ENCODE measurements at places on chromosomes 12 and 14.

GRCh38 chr12:53096759-53097158 lies 708 bp upstream of the IGFBP6 start:
- no peak for DNase-seq

- no peak for DNase-seq
Measured at GRCh38 chr12:8596561-8596960, 16.1 kb downstream of the AICDA start.

GRCh38 chr12:58588770-58589169 lies 331.5 kb downstream of the LRIG3 start:
- no peak for DNase-seq

DNA sequence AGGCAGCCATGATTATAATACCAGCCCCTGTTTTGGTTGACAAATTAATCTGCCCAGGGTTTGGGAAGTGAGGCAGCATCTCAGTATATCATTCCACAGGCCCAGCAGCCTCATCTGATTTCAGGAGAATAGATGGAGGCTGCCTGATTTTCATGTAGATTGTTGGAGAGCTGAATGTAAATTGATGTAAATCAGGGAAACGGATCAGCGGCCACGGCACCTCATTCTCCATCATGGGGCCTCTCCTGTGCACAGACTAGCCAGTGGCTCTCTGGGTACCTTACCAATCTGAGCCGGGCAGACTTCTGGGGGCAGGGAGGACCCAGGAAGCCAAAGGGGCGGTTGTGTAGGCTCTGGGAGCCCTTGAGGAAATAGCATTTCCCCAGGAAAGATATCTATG lies 63.7 kb upstream of the GSC start:
- no peak for DNase-seq

DNA sequence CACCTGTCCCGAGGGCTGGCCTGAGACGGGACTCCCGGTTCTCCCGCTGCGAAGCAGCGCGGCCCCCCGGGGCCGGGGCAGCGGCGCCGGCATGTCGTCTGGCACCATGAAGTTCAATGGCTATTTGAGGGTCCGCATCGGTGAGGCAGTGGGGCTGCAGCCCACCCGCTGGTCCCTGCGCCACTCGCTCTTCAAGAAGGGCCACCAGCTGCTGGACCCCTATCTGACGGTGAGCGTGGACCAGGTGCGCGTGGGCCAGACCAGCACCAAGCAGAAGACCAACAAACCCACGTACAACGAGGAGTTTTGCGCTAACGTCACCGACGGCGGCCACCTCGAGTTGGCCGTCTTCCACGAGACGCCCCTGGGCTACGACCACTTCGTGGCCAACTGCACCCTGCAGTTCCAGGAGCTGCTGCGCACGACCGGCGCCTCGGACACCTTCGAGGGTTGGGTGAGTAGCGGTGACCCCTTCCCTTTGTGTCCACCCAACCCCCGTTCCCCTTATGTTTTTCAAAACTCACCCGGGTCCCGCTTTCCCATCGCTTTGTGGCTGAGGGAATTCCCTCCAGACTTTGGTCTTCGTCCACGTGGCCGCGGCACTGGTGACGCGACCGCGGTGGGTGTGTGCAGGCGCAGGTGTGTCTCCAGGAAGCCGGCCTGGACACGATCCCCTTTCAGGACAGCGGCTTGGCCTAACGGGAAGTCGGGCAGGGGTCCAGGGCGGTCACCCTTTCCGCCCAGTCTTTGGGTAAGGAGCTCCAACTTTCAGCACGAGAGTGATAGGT lies 826 bp downstream of the PRKCH start:
- peak; percentile 47 for DNase-seq

DNA sequence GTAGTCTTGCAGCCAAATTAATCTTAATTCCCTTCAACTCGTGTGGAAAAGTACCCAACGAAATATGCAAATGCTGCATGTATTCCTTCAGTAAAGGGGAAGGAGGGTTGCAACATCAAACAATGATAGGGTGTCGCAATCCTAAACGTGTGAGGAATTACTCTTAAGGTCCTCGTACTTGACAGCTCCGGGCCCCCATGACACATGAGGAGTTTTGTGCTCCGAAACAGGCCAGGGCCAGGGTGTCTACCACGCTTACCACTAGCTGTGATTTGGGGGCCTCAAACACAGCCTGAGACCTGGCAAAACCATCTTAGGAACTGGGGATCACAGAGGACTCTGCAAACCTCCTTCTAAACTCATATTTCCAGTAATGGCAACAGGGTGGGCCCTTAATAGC lies 20.4 kb downstream of the FOS start:
- DNase-seq, result no peak

- DNase-seq, result peak; percentile 42
Measured at GRCh38 chr14:70121521-70121920, 67.2 kb downstream of the SLC8A3 start.

GRCh38 chr14:51533160-51533559 lies 118.5 kb upstream of the FRMD6 start:
- DNase-seq, result no peak

DNA sequence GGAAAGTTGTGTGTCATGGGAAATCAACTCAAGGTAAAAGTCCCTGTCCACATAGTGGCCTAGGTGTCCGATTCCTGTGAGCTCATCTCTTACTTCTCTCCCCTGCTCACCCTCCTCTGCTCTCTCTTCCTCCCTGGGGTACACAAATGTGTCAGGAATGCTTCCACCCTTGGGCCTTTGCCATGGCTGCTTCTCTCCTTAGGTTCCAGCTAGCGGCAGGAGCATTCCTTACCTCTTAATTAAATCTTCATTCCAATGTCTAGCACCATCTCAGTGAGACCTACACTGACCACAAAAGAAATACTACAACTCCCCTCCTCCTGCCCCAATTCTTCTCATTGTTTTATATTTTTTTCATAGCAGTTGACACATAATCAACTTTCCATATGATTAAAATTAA lies 298.6 kb downstream of the PDZRN4 start:
- DNase-seq, result no peak

- DNase-seq, result peak; percentile 5
Measured at GRCh38 chr12:104057771-104058197, 6.5 kb upstream of the HCFC2 start.

DNA sequence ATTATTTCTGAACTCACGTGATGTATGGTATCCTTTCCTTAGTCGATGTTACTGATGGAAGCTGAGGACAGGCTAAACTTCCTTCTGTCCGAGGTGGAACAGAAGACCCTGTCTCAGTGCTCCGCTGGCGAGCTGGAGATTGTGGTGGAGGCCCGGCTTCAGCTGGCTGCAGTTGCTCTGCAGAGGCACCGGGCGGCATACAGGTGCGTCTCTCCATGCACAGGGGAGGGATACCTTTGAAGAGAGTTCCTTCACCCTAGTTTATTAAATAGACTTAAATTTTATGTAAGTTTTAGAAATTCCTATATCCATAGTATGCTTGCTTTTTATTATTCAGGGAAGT lies 186.7 kb upstream of the NEDD1 start:
- DNase-seq, result peak; percentile 87

DNA sequence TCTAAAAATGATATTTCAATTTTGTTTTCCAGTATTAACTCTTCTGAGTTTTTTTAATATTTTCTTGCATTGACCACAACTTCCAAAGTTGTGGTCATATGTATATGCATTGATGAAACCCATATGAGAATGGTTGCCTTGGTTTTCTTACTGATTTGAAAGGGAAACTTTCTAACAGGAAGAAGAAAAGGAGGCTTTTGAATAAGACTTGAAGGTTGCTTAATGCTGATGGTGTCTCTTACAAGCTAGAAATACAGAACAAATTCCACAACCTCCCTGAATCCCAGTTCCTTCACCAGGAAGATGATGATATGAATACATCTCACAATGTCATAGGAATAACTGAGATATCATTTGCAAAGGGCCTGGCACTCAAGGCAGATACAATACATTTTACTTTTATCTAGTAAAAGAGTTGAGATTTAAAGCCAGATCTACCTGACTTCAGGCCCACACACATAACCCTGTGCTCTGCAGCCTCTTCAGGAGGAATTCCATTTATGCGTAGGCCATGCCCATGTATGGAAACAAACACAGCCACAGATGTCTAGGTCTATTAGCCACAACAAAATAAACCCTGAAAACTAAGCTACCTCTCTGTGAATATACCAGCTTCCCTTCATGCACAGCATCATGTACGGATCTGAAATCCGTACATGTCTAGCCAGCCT lies 165.4 kb upstream of the PLEKHG7 start:
- no peak for DNase-seq

GRCh38 chr12:54628186-54628846 lies 6.4 kb downstream of the LACRT start:
- no peak for DNase-seq

DNA sequence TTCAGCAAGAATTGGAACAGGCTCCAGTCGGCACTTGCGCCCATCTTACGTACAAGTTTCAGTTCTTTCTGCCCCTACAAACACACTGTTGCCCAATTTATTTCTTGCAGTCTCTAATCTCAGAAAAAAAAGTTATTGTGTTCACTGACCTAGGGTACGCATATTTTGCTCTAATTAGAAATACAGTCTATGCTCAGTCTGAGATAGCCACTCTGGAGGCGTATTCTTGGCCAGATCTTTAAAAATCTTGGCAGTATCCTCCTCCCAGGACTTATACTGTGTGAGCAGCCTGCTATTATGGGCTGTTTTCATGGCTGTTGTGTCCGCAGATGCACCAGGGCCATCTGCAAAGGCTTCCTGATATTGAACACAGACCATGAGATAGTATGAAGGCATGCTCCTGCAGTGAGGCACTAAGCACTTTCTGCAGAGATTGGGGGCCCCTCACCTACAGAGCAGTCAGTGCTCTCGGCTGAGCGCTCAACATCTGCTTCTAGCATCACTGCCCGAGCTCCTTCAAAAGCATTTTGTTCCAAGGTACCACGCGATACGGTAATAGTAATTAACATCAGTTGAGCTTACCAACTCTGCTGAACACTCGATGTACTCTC lies 57.9 kb downstream of the PPM1H start:
- no peak for DNase-seq

- no peak for DNase-seq
Measured at GRCh38 chr12:14876833-14877232, 8.8 kb downstream of the MGP start.

GRCh38 chr14:85531141-85531586 lies 1.2 kb downstream of the FLRT2 start:
- DNase-seq, result peak; percentile 76

DNA sequence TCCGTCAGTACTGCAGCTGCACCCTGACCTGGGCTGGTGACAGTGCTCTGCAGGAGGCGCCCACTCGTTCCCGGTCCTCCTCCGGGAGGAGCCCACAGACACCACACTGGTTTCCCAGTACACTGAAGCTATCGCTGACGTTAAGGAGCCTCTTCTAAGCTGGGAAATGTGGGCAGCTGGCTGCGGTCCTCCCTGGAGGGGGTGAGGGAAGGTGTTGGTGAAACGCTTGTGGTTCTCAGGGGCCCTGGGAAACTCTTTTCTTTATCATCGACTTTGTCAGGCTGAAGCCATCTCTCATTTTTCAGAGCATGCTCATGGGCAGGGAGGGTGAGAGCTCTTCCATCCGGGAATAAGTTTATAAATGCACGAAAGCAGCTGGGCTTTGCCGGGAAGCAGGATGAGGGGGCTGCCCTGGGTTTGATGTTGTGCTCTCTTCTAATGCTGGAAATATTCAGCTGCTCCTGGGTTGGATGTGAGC lies 176.0 kb downstream of the CHST11 start:
- DNase-seq, result no peak

- DNase-seq, result no peak
Measured at GRCh38 chr14:98172243-98172778, 1099.7 kb downstream of the BCL11B start.

GRCh38 chr12:117622741-117623140 lies 261.3 kb upstream of the NOS1 start:
- DNase-seq, result no peak

DNA sequence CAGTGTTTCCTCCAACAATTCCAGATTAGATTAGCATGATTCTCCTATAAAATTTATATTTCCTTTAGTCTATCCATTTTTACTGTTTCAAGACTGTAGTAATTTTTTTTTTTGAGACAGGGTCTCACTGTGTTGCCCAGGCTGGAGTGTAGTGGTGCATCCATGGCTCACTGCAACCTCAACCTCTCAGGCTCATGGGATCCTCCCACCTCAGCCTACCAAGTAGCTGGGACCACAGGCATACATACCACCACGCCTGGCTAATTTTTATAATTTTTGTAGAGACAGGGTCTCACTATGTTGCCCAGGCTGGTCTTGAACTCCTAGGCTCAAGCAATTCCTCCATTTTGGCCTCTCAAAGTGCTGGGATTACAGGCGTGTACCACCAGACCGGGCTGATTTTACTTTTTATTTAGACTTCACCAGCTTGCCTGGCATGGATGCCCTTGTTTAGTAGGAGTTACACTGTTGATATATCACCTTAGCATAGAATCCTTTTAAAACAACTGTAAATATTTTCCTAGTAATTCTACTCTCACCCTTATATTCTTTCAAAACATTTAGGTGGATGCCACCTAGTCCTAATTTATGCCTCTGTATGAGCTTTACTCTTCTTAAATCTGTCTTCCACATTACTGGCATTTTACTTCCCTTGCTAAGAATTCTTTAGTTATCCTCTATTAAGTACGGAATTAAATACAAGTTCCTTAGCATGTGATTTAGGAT lies 55.8 kb upstream of the LIMA1 start:
- DNase-seq, result no peak

GRCh38 chr14:89171168-89171567 lies 245.9 kb downstream of the FOXN3 start:
- DNase-seq, result no peak

DNA sequence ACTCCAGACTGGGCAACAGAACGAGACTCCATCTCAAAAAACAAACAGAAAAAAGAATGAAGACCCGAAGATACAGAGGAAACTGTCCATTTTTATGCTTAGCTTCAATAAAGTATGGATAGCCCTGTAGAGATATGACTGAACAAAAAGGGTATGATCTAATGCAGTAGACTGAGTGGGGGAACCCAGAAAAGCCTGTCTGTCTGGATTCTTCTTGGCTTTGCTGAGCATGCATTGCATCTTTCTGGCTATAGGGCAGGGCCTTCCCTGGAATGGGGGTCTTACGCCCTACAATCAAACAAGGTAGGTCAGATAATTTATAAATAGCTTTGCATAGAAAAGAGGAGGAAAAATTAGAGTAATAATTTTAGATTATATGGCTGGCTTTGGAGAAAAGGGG lies 10.1 kb downstream of the MIA2 start:
- no peak for DNase-seq

- no peak for DNase-seq
Measured at GRCh38 chr12:570921-571794, 92.1 kb downstream of the NINJ2 start.

- DNase-seq, result no peak
Measured at GRCh38 chr12:69765515-69765914, 26.9 kb downstream of the RAB3IP start.

DNA sequence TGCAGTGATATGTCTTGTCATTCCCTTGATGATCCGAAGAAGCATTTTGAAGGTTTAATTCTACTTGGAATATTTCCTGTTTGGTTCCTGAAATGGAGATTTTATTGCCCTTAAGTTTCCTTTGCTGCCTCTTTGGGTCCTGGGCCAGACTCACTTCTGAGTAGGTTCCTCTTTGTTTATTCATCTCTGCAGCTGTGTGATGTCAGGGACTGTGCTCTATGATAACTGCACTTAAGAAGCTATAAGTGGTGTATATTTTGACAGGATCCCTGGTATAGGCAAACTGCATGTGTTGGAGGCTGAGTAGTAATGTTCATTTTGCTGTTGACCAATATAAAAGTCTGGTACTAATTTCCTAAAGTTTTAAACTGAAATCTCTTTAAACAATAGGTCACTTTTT lies at the start of gene KLRC4:
Gene KLRC4 (minus strand): TSS at position 366 of the 400 bp plus-strand sequence. CDS start 182 bp downstream, at position 184.
- peak; percentile 66 for DNase-seq

GRCh38 chr14:74935360-74935680 lies 12.3 kb upstream of the RPS6KL1 start:
- DNase-seq, result no peak

Data from NCI-H1417 (cell line).